ENCODE measurements at places on chromosomes 2 and 18.

DNA sequence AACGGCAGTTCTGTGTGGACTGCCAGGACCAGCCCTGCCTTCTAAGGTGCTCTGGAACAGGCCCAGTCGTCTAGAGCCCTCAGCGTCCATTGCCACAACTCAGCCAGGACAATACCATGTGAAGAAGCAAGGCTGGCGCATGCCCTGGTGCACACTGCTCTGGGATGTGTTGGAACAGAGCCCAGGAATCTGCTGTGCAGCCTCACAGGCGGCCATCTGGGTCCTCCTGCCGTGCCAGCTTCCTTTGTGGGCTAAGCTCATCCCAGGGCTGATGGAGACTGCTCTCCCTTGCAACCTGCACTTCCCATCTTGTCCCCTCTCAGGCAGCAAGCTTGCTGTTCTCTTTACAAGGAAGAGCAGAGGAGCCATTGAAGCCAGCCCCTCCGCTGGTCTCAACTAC is 246.4 kb upstream of the PXDN start:
- DNase-seq, result peak; percentile 92

DNA sequence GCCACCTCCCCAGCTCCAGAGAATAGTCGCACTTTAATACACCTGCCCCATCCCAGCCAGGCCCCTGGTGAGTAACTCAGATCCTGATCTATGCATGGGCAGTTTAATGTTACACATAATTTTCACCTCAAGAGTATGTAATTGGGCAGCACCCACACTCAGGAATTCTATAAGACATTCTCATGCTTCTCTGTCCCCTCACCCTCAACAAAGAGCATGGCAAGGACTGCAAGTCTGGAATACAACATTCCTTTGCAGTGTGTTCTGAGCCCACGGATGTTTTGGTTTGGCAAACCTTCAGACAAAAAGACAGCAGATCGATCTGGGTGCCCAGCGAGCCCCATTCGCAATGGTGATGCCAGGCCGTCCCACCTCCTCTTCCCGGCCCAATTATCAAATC is 4.9 kb upstream of the SLC14A1 start:
- no peak for DNase-seq

- no peak for DNase-seq
Measured at GRCh38 chr2:1488181-1488671, 75.0 kb downstream of the TPO start.

- no peak for DNase-seq
Measured at GRCh38 chr2:239401881-239402233, 1.0 kb upstream of the HDAC4 start.

GRCh38 chr2:88818381-88818780 is 126.9 kb downstream of the RPIA start:
- no peak for DNase-seq

DNA sequence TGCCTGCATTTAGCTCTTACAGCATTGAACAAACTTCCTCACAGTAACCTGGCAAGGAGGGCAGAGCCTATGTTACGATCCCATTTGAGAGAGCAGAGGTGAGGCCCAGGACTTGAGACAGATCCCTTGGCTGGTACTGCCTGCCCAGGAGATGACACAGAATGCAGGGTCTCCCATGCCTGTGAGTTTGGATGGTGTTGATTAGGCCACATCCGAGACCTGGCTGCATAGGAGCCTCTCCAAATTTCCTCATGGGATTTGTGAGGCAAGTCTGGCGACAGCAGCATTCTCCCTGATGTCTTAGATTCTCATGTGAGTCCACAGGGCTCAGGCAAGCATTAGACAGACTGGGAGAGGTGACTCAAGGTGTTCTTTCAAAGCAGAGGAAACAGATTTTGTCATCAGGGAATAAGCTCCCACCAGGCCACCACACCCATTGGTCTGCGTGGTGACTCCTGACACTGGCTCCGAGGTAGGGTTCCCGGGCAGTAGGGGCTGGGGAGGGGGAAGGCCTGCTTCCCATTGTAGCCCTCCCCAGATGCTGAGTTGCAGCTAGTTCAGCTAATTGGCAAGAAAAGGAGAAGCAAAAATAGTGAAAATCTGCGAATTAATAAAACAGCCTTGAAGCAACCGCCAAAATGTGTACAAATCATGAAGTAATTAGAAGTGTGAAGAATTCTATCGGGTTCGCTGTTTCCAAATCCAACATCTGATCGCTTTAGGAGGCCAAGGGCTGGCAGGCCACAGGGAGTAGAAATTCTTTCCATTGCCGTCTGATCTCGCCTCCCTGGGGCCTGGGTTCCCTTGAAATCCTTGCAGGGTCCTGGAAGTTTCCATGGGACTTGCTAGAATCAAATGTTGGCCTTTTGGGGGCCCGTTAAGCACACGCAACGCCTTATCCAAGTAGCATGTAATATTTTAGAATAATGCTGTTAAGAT is 68.0 kb downstream of the MAPK4 start:
- no peak for DNase-seq

DNA sequence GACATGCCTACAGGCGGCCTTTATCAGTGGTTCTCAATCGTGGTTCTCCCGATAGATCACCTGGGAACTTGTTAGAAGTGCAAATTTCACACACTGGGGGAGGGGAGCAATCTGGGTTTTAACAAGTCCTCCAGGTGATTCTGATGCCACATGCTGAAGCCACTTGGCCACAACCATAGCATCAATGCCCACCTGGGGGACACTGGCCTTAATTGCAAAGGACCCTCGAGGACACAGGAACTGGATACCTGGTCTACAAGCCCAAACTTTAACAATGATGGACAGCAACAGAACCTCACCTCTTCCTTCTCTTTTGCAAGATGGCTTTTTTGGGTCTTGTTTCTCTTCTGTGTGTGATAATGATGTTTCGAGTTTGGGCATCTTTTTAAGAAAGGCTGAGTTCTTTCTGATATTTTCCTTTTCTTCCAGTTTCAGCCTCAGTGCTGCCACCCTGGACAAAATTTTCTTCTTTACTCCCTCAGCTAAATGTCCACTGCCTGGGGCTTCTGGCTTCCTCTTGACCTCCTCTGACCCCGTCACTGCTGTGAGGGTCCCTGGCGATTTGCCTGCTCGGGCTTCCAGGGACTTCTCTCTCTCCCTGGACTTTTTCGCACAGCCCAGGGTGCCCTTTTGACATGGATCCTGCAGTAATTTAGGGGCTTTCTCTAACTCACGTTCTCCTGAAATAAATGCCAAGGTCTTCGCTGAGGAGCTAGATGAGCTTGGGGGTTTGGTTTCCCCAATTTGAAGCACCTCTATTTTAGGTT is 94.2 kb downstream of the ALPK2 start:
- DNase-seq, result no peak

DNA sequence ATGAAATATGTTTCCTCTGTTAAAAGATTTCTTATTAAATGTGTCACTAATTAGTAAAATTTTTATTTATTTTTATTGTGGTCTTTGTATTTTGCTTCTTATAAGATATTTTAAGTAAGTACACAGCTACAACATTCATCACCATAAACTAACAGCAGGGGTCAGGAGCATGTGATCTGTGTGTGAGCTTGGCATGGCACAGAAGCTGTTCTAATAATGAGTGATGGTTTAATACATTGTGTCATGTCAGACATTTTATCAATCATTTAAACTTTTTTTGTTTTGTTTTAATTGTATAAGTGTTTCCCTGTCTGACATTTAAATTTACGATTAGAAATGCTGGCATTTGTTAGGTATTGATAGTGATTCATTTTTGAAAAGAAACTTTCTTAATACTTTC is 585.4 kb downstream of the DSC3 start:
- DNase-seq, result no peak

DNA sequence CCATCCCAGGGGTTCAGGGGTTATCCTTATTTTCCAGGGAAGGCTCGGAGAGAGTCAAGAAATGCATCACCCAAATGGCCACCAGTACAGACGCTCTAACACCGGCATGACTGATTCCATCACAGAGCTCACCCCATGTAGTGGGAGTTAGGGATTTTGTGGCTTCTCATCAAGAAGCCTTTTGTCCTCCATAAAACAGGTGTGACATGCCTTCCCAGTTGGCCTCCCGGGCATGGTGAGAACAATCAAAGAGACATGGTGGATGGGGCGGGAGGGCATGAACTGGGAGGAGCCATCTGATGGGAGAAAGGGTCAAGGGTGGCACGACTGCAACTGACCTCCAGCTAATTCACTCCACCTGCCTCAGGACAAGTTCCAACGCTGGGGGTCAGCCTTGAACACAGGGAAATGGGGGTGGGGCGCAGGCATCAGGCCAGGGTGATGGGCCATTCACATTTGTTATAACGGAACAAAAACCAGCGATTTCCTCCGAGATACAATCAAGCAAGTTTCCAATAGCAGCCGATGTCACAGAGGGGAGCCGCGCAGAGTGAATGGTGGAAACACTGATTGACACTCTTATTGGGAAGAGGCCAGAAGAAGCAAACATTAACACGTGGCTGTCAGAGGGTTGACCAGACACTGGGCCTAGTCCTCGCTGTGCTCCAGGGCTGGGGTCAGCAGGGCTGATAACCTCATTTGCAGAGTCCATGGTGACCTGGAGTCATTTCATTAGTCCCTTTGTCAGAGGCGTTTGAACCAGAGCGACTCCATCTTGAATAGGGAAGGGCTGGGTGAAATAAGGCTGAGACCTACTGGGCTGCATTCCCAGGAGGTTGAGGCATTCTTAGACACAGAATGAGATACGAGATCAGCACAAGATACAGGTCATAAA is 80.5 kb upstream of the HPCAL1 start:
- DNase-seq, result no peak

DNA sequence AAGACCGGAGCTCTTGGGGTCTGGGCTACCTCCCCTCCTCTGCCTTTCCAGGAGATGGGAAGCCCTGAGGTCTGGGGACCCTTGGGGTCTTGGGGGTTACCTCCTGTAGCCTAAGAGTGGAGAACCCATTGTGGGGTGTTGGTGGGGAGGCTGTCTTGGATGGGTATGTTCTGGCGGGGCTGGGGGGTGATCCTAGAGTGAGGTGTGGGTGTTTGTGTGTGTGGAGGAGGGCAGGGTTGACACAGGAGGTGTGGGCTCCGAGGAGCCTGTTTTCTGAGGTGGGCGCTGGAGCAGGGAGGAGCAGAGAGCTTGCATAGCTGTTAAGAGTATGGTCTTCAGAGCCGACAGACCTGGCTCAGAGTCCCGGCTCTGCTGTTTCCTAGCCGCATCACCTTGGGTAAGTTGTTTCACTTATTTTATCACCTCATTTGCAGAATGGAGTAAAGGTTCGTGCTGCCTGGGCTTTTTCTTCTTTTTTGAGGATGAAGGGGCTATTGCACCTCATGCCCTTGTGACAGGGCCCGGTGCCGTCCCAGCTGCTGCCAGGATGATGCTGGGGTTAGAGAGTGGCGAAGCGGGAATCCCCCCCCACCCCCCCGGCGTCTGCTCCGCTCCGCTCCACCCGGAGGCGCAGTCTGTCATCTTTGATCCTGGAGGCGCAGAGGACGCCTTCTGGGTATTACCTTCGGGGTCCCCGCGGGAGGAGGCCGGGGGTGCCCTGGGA is 17.2 kb downstream of the TET3 start:
- DNase-seq, result no peak

GRCh38 chr2:165287094-165287778 is 48.0 kb downstream of the SCN2A start:
- DNase-seq, result no peak

- DNase-seq, result no peak
Measured at GRCh38 chr2:12694990-12695774, 21.6 kb upstream of the TRIB2 start.

GRCh38 chr18:34609986-34610648 is 100.0 kb upstream of the DTNA start:
- no peak for DNase-seq

GRCh38 chr2:7111626-7112025 is 194.4 kb downstream of the RNF144A start:
- no peak for DNase-seq

DNA sequence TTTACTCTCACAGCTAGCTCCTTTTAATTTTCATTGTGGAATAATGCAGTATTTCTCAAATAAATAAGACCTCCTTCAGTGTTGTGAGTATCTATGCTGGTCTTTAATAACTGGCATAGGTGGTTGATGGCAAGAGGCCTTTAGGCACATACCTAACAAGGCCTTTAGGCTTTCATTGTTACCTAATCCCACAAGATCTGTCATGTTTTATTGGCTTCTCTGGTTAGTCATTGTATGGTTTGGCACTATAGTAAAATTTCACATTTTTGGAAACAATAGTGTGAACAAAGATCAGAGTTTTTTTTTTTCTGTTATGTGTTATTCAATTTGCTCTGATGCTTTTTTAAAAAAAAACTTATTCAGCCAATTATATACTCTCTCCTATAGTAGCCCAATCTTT is 89.8 kb upstream of the NEUROD1 start:
- DNase-seq, result no peak

DNA sequence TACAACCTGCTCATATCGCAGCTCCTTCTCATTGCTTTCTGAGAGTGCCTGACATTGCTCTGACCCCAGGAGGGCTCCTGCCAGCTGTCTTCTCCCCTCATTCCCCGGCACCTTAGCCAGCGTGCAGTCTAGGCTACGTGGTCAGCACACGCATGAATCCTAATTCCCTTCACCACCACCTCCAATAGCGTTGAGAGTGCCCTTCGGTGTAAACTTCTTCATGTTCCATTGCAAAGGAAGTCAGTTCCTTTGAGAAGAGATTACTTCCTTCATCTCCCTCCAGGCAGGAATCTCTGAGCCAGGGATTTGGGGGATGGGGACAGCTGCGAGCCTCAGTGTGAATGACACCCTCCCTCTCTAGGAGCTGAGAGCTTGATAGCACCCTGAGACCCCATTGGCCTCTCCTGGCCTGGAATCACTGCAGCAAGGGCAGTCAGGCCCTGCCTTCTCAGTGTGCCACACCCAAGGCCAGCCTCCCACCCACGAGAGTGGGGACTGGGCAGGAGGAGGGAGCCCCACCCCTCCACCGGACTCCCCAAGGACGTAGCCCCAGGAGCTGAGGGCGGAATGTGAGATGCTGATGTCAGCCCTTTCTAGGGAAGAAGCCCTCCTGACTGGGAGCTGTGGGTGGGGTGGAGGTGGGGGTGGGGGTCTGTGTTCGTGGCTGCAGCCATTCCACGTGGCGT is 53.4 kb downstream of the SLC66A2 start:
- no peak for DNase-seq

- DNase-seq, result no peak
Measured at GRCh38 chr18:305003-305501, 37.2 kb upstream of the THOC1 start.

- no peak for DNase-seq
Measured at GRCh38 chr2:54967759-54968365, 82.4 kb downstream of the RTN4 start.

DNA sequence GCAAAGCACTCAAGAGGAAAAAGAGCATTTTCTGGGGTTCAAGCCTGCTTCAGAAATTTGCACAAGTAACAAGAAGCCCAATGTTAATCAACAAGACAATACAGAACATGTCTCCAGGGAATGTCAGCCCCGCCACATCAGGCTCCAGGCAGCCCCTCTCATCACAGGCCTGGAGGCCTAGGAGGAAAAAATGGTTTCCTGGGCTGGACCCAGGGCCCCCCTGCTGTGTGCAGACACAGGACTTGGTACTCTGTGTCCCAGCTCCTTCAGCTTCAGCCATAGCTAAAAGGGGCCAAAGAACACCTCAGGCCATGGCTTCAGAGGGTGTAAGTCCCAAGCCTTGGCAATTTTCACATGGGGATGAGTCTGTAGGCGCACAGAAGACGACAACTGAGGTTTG is 802.9 kb upstream of the KLHL29 start:
- no peak for DNase-seq

- no peak for DNase-seq
Measured at GRCh38 chr18:39600894-39601293, 2035.3 kb upstream of the CELF4 start.
